ENCODE measurements at places on chromosomes 1 and 21.

DNA sequence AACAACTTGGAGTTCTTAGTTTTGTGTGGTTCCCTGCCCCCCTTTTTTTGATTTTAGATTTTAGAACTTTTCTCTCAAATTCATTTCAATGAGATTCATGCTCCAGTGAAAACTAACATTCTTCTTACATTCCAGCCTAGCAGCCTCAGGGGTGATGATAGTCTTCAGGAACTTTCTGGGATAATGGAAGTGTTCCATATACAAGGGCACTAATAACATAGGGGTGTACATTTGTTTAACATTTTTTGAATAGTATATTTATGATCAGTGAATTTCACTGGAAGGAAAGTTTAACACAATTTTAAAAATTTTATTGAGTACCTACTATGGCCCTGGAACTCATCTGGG lies 61.4 kb upstream of the ZNF648 start:
- no peak for DNase-seq

DNA sequence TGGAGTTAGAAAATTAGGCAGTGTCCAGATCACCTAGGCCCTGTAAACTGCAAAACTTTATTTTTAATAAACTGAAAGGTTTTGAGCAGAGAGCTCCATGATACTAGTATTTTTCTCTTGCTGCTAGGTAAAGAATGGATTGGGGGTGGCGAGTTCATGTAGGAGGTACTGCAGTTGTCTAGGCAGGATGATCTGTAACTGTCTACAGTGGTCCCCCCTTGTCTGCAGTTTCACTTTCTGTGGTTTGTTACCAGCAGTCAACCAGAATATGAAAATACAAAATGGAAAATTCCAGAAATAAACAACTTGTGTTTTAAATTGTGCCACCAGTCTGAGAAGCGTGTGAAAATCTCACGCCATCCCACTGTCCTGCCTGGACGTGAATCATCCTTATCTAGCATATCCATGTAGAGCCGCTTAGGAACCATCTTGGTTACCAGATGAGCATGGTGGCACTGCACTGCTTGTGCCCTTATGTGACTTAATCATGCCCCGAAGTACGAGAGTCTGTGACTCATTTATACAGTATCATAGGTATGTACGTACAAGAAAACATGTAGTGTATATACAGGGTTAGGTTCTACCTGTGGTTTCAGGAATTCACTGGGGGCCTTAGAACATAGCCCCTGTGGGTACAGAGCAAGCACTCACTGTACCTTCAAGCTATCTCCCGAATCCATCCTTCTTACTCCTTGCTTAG lies 94.2 kb downstream of the AHCTF1 start:
- DNase-seq: no peak

- no peak for DNase-seq
These were observed 2.2 kb downstream of the RALGPS2 start for GRCh38 chr1:178727014-178727895.

- no peak for DNase-seq
These were observed 29.9 kb upstream of the TMEM61 start for GRCh38 chr1:54950369-54951163.

DNA sequence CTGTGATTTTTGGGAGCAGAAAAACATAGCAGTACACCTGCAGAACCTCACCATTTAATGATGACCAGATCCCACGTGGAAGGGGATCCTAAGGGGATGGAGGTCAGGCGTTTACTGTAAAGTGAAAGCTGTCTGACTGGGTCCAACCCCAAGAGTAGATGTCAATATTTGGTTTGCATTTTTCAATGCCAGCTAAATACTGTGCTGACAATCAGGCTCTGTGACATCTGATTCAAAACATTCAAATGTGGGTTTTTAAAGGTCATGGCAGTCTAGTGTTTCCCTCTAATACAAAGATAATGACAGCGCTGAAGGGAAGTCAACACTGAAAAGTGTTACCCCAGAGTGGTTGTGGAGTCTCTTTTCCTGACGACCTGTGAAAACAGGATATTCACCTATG lies 68.1 kb downstream of the SPAG17 start:
- DNase-seq: no peak

- no peak for DNase-seq
These were observed 55.4 kb downstream of the WDR64 start for GRCh38 chr1:241707442-241707841.

DNA sequence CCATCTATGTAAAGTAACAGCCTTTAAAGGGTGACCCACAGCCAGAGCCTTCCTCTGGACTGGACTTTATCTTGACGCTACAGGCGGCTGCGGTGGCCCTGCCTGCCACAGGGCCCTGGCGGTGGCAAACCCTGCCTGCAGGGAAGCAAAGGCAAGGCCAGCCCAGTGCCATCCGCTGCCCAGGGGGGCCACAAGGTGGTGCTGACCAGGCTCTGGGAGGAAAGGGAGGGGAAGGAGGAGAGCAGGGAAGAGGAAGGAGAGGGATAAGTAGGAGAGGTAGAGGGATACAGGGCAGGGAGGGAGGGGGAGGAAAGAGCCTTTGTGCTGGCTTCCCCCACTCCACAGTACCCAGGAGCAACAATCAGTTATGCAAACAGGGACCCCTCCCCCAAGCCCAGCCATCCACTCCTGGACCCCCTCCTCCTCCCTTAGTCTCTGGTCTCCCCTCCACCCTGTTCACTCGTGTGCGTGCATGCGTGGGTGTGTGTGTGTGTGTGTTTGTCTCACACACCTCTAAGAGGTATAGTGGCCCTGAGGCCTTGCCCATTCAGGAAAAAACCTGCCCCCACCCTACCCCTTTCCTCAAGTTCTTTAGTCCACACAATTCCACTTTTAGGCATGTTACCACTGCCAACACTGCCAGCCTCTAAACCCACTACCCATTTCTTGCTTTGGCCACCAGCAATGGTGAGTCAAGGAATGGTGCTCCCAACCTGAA lies 30.3 kb downstream of the SSBP3 start:
- DNase-seq: no peak

DNA sequence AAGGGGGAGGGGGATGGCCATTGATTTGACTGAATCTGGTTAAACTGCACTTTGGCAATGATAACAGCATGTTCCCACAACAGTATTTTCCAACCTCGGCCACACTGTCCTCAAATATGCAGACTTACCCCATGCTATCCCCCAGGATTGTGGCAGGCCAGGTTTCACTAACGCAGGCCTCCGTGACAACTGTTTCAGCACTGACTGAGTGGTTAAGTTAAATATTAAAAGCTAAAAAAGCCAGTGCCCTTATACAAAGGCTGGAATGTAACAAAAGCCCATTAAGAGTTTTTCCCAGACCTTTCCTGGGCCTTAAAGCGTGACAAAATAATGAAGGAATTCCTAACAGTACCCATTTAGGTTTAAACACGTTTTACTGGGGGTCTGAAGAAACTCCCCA lies 202.9 kb downstream of the USP25 start:
- no peak for DNase-seq

DNA sequence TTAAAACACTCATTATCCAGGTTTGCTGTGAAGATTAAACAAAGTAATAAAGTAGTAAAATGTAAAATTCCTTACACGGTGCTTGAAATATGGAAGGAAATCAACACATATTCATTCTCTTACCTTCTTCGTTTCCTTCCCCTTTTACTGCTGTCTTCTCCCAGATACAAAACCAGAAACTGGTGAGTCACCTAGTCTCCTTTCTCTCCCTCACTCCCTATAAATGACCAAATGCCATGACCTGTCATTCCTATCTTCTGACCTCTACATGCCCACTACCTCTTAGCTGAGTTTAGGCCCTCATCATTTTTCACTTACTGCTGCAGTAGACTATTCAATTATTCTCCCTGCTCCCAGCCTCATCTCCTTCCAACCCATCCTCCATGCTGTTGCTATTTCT lies 4.3 kb upstream of the NR1I3 start:
- DNase-seq: no peak

DNA sequence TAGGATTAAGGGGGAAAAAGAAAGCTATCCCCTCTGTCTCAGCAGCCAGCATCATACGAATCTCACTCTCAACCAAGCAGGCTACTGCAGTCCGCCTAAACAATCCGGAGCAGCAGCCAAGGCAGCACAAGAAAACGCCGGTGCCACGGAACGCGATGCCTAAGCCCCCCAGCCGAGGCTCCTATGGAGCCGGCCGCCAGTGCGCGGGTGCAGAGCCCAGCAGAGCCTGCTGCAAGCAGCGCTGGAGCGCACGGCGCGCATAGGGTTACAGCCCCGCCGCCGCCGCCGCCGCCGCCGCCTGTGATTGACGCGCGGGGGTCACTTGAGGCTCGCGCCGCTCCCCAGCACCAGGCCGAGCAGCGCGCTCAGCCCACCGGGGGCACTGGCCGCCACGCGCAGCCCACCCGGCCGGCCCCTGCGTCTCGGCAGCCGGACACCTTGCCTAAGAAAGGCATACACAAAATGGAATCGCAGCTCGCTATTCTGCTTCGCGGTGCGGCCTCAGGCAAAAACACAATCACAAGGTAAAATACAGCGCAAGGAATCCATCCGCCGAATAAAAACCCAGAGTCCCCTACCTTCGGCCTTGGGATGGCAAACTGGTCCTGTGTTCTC lies 780 bp downstream of the HIVEP3 start:
- DNase-seq: no peak
